ENCODE measurements at places on chromosomes 5 and 9.
A peak's percentile ranks its signal among the peaks of the same experiment; 100 is the strongest.

DNA sequence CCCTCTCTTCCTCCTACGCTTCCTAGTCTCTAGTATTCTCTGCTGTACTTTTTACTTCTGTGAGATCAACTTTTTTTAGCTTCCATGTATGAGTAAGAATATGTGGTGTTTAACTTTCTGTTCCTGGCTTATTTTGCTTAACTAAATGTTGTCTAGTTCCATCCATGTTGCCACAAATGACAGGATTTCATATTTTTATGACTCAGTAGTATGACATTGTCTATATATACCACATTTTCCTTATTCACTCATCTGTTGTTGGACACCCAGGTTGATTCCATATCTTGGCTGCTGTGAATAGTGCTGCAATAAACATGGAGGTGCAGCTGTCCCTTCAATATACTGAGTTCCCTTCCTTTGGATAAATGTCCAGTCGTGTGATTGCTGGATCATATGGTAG lies 34.8 kb downstream of the FGD3 start:
- DNase-seq = no peak

DNA sequence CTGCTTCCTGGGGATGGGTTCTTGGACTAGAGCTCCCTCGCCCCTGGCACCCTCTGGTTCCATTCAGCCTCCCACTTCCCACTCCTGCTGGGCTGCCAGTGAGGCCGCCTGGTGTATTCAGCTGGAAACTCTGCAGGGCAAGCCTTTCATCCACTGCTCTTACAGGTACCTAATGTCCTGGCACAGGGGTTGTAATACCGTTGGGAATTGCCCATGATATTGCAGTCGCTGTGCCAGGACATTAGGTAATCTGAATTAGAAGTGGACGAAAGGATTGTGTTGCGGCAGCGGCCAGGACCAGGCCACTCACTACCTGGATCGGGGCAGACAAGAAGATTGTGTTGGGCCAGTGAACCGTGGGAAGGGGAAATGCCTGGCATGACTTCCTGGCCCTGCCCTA lies 13.1 kb downstream of the TMOD1 start:
- DNase-seq = no peak

- no peak for DNase-seq
Measured at GRCh38 chr9:87465816-87466215, 31.9 kb upstream of the DAPK1 start.

DNA sequence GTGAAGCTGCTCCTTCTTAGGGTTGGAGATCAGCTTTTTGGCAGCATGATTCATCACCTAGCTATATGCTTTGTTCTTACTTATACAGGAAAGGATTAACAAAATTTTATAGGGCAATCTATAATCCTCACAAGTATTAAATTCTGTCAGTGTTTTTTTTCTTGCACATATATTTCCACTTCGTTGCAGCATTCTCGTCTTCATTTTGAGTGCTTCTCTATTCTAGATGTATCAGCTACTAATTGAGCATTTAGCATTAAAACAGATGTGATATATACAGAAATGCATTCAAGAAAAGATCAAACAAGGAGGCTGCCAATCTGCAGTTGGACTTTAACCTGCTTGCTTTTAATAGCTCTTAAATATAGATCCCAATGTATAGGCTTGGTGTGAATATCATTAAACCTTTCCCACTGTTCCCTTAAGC lies 3.6 kb upstream of the CTXN3 start:
- no peak for DNase-seq

- no peak for DNase-seq
Measured at GRCh38 chr5:171437286-171437821, 17.9 kb downstream of the FGF18 start.

DNA sequence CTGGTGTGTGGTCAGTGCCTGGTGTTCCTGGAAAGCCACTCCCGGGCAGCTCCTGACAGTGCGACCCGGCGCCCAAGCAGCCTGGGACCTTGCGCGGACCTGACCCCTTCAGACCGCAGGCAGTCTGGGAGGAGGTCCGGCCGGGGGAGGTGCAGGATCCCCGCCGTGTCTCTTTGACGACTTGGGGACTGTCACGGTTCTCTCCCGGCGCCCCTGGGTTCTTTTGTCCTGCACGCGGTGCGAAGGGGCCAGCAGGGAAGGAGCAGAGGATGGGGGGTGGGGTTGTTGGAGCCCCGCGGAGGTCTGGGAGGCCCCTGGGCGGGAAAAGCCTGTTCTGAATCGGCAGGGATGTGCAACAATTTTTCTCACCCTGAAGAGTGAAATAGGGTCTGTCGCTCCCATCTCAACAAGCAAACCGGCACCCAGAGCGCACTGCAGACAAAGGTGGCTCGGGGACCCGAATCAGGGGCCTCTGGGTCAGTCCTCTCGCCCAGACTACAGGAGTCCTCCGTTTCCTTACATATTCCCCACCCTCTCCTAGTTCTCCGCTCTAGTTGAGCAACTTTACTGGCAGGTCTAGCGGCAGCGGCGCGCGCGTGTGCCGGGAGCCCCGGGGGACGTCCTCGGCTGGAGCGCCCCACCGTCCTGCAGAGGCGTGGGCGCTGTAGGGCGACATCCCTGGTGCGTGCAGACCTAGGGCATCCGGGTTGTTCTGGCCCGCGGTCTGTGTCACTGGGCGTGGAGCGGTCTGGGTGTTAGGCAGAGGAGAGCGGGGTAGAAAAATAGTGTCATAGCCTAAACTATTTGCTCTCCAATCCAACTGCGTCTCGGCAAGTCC lies 1.2 kb downstream of the VCAN start:
- DNase-seq = no peak

- DNase-seq = no peak
Measured at GRCh38 chr5:148740079-148740858, 85.9 kb upstream of the HTR4 start.

DNA sequence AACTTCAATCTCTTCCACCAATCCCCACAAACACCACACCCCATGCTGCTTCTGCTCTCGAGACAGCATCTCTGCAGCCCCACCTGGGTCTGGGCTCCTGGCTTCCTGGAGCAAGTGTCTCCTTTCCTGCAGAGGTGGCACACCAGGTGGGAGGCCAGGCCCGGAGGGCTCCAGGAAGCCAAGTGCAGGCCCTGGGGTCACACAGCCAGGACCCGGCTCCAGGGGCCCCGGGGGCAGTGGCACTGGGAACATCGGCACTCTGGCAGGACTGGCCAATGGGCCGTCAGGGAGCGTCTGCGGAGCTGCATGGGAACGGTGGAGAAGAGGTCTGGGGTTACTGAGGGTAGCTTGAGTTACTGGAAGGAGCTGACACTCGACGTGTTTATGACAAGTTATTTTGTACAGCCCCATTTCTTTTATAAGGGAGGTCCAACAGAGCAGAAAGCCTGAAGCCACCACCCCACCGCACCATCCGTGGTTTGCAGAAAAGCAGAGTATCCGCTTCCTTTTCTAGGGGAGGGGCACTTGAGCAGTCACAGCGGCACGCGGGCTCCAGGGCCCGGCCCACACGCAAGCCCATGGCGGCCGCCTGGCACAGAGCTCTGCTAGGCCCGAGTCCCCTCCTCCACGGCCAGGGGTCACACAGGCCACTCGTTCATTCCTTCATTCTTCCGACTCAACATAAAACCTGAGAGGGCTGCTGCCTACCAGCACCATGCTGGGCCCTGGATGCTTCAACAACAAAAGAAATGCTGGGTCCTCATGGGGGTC lies 14.6 kb upstream of the INPP5E start:
- DNase-seq = no peak

DNA sequence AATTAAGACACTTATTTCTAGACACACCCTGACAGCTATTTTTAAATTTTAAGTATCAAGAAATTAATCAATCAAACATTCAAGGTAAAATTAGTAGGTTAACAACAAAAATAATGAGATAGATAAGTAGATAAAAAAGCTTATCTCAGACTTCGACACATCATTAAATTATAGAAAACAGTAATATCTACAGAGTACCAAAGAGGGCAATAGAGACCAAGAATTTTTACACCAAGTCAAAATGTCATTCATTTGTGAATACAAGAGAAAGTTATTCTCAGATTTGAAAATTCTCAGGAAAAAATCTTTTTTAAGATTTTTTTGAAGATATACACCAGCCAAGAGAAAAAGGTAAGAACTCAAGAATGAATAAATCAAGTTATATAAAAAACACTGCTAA lies 445.6 kb downstream of the ACTL7B start:
- DNase-seq = no peak

DNA sequence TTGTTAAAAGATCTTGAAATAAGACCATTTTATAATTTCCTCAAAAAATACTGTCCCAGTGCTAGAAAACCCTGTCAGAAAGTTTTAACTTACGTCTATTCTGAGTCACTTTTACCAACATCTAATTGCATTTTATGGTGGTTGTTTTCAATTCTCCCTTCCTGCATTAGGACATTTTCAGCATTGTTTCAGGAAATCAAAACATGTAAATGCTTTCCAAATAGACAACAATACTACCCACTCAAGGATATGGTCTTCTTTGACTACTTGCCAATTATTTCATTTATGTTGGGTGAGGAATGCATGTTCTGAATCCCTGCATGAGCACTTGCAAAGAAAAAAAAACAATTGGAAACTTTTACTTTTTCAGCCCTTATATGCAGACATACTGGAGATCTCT lies 284.6 kb upstream of the PDE4D start:
- DNase-seq = peak; percentile 56

GRCh38 chr9:130215341-130216119 lies 43.3 kb downstream of the NCS1 start:
- DNase-seq = no peak

DNA sequence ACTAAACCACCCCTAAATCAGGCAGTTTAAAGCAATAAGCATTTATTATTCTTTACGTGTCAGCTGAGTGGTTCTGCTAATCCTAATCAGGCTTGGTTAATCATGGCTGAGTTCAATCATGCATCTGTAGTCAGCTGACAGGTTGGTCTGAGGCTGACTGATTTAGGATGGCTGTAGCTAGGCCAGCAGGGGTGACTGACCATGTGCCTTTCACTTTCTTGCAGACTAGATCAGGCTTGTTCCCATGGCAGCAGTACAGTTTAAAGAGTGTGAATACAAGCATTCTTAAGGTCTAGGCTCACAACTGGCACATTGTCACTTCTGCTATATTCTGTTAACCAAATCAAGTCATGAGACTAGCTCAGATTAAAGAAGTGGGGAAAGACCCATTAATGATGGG lies 16.1 kb upstream of the MPDZ start:
- DNase-seq = no peak

- no peak for DNase-seq
Measured at GRCh38 chr5:34597034-34598027, 58.8 kb upstream of the RAI14 start.

GRCh38 chr5:152503206-152503605 lies 98.1 kb upstream of the NMUR2 start:
- DNase-seq = no peak

- no peak for DNase-seq
Measured at GRCh38 chr5:133356984-133357421, 255.3 kb downstream of the FSTL4 start.
